ENCODE measurements at places on chromosomes 2 and 18. TPM values are rescaled to one million over a fixed set of nuclear protein-coding genes. Genes with fewer than 3 reads are reported as not detected.

ACTG2 gene
- 2.7 TPM for total RNA-seq

- H3K4me1 ChIP-seq, result peaks cover 30% of the 10 kb centered on the region
- H3K4me3 ChIP-seq, result no peak overlapping the region
- H3K36me3 ChIP-seq, result peaks cover 7% of the 10 kb centered on the region
- no peaks in the 10 kb centered on the region for H3K27me3 ChIP-seq
- H3K27ac ChIP-seq, result no peak overlapping the region
Observed at GRCh38 chr2:178764097-178764496, 43.1 kb downstream of the TTN start.

DNA sequence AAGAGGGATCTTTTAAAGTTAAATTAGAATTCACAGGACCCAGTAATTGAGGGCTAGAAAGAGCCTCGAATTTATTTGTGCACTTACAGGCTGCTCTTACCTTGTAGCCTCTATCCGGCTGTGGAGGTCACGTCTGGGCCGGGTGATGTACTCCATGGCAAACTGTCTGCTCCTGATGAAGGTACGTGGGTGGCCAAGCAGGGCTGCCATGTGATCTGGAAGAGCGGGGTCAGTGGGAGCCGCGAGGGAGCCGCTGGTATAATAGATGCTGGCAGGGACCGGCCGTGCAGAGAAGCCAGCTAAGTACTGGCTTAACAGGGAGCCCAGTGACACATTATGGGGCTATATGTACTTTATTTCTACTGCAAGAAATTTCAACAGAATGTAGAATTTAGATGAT, 59.2 kb downstream of the ADI1 start:
- peak; percentile 53 for DNase-seq
- no peak overlapping the region for H3K4me3 ChIP-seq
- peaks cover 28% of the 10 kb centered on the region for H3K4me1 ChIP-seq
- H3K27me3 ChIP-seq, result no peaks in the 10 kb centered on the region
- no peaks in the 10 kb centered on the region for H3K36me3 ChIP-seq

DNA sequence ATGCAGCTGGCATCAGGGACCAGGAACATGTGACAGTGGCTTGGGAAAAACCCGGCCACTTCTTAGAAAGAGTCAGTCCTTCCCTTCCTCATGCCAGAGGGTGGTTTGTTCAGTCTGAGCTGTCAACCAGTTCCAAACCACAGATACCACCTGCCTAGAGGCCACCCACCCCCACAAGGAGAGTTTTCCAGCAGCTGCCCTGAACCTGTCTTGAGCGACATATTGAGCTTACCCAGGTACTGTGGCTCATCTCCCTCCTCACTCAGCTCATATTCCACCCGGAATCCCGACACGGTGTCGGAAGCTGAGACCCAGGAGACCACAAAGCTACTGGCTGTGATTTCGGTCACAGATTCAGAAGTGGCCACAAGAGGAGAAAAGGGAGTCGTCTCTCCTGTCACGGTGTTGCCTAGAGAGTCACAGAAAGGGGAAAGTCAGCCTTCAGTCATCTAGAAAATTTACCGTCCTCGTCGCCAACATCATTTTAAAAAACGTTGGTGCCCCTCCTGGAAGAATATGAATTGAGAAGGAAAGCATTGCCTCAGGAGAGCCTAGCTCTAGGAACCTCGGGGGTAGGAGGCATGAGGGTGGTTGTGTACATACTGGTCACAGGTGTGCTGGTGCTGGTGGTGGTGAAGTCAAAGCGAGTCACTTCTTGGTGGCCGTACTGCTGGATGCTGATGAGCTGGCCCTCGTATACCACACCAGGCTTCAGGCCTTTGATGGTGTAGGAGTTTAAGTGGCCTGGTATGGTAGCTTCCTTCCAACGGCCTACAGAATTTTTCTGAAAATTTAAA, 26.3 kb downstream of the FN1 start:
- no peak overlapping the region for H3K27ac ChIP-seq
- DNase-seq, result no peak
- peaks cover 39% of the 10 kb centered on the region for H3K36me3 ChIP-seq
- no peak overlapping the region for H3K4me3 ChIP-seq
- H3K4me1 ChIP-seq, result no peaks in the 10 kb centered on the region

- no peak for DNase-seq
- no peaks in the 10 kb centered on the region for H3K27me3 ChIP-seq
- peak overlapping the region; percentile 62 for H3K27ac ChIP-seq
- H3K36me3 ChIP-seq, result no peaks in the 10 kb centered on the region
- H3K4me1 ChIP-seq, result peaks cover 14% of the 10 kb centered on the region
Observed at GRCh38 chr2:27920148-27920885, 29.8 kb downstream of the BABAM2 start.

DNA sequence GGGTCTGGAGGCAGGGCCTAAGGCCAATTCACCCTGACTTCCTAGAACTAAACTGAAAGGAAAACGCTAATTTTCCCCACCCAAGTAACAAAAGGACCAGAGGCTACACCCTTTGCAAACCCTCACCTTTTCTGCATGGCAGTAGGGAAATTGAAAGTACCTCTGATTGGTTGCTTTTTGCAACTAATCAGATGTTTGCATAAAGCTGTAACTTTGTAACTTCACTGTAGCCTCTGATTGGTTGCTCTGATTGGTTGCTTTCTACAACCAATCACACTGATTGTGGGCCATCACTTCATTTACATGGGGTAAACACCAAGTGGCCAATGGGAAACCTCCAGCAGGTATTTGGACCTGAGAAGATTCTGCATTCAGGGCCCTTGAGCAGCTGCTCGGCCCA, 20.8 kb downstream of the EIPR1 start:
- no peaks in the 10 kb centered on the region for H3K27me3 ChIP-seq
- H3K27ac ChIP-seq, result no peak overlapping the region
- no peaks in the 10 kb centered on the region for H3K4me1 ChIP-seq
- peaks cover 17% of the 10 kb centered on the region for H3K36me3 ChIP-seq
- no peak for DNase-seq

DNA sequence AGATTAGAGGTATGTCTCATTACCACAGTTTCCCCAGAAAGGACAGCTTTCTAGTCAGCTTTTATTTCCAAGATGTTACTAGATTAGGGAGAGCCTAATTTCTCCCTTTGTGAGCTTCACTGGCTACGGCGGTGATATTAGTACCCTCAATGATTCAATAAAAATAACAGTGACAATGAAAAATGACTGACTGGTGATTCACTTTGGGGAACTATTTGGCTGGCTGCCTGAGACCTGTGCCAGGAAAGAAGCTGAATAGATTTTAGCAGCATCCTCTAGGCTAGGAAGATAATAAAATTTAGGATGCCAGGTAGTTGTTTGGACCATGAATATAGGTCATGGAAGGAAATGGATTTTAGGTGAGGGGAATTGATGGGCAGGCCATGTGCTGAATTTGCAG, 178.7 kb downstream of the FMNL2 start:
- H3K27ac ChIP-seq, result no peak overlapping the region
- DNase-seq, result no peak
- no peak overlapping the region for H3K4me3 ChIP-seq
- H3K36me3 ChIP-seq, result no peaks in the 10 kb centered on the region
- H3K4me1 ChIP-seq, result no peaks in the 10 kb centered on the region
- H3K27me3 ChIP-seq, result no peaks in the 10 kb centered on the region

GRCh38 chr18:61973273-61974115, 80.7 kb upstream of the RNF152 start:
- H3K4me3 ChIP-seq, result no peak overlapping the region
- DNase-seq, result no peak
- no peaks in the 10 kb centered on the region for H3K36me3 ChIP-seq

GRCh38 chr2:28697602-28698149, 54.0 kb upstream of the PPP1CB start:
- H3K27ac ChIP-seq, result no peak overlapping the region
- H3K4me3 ChIP-seq, result no peak overlapping the region
- no peaks in the 10 kb centered on the region for H3K36me3 ChIP-seq
- peaks cover 2% of the 10 kb centered on the region for H3K4me1 ChIP-seq

GRCh38 chr2:25251071-25251421, 82.7 kb upstream of the POMC start:
- H3K36me3 ChIP-seq, result peaks cover 26% of the 10 kb centered on the region
- H3K4me3 ChIP-seq, result peak overlapping the region; percentile 73
- DNase-seq, result no peak
- peaks cover 20% of the 10 kb centered on the region for H3K4me1 ChIP-seq

DNA sequence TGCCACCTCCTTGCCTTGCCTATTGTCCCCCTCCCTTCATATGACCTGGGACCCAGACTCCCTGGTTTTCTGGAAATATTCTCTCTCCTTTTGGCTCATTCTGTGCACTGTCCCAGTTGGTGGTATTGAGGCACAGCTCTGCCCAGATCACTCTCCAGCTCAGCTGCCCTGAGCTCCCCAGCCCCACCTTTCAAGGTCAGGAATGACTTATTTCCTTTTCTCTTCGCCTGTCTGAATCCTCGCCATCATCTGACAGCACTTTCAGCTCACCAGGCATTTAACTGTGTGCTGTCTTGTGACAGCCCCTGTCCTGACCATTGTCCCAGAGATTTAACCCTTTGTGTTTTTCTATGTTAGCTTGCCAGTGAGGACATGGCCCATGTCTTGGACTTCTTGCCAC, 133.0 kb downstream of the MSH2 start:
- no peaks in the 10 kb centered on the region for H3K27me3 ChIP-seq
- H3K27ac ChIP-seq, result no peak overlapping the region
- peaks cover 6% of the 10 kb centered on the region for H3K4me1 ChIP-seq
- H3K4me3 ChIP-seq, result no peak overlapping the region

DNA sequence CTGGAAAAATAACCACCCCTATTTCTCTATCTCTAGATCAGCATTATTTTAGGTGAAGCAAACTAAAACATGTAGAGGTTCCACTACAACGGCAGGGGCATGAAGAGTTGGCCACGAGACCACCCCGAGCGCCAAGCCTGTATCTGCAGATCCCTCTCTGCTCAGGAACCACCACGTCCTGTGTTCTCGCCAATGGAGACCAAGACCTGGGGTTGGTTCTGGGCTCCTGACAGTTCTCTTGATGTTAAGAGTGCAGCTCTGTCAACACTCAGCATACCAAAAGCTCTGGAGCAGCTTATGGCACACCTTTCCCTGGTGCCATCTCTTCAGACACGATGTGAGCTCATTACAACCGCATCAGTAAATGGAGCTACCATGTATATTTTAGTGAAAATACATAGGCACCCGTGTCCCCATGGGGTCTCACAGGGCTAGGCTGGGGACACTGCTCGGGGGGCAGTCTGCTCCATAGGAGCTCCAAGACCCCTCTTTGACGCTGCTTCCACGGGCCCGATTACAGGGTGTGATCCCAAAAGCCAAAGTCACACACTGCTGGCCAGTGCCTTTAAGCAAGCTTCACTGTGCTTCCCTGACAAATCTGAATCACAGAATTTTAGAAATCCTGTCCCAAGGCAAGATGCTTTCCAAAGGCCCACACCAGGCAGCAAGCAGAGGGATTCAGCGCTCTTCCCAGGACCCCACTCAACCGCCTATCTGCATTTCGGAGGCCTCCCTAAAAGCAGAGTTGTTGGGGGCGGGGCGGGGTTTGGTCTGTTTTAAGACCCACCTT, 72.2 kb downstream of the EMILIN2 start:
- H3K27me3 ChIP-seq, result no peaks in the 10 kb centered on the region
- H3K4me3 ChIP-seq, result no peak overlapping the region
- H3K4me1 ChIP-seq, result no peaks in the 10 kb centered on the region
- DNase-seq, result no peak
- H3K36me3 ChIP-seq, result peaks cover 5% of the 10 kb centered on the region

- H3K27ac ChIP-seq, result no peak overlapping the region
- no peaks in the 10 kb centered on the region for H3K4me1 ChIP-seq
- no peaks in the 10 kb centered on the region for H3K27me3 ChIP-seq
- no peak overlapping the region for H3K4me3 ChIP-seq
Observed at GRCh38 chr2:187081461-187081860, 232.5 kb upstream of the ZSWIM2 start.
